Sigmoid colon (tissue), 7 donors: ENCODE measurements at places on chromosomes 2 and 18. TPM values are rescaled to one million over a fixed set of nuclear protein-coding genes. Genes with fewer than 3 reads are reported as not detected.

- DNase-seq = peak; percentile 26
Measured at GRCh38 chr2:20465716-20466394, 19.0 kb downstream of the RHOB start.

DNA sequence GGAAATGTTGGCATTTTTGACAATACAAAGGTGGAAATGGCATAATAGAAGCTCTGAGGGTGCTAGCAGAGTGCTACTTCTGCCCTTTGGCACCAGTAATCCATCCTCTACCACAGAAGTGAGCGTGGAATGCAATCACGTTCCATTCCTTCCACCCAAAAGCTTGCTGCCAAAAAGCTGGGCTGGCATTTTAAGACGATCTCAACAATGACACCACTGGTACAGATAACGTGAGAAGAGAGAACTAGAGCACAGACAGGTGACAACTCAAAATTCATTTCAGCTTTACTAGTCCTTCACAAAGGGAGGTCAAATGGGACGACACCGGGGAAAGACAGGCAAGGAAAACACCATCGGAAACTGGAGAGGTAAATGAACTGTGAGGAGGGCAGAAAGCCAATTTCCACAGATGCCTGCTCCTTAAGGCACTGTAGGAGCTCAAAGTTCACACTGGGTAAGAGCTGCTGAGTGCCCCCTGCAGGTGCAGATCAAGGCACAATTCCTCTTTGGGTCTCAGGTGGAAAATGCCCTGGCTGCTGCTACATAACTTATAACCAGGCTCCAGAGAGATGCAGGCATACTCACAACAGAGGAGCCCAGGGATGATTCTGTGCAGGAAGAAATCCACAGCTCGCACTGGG, 50.7 kb upstream of the RNU4ATAC start:
- no peak for DNase-seq

DNA sequence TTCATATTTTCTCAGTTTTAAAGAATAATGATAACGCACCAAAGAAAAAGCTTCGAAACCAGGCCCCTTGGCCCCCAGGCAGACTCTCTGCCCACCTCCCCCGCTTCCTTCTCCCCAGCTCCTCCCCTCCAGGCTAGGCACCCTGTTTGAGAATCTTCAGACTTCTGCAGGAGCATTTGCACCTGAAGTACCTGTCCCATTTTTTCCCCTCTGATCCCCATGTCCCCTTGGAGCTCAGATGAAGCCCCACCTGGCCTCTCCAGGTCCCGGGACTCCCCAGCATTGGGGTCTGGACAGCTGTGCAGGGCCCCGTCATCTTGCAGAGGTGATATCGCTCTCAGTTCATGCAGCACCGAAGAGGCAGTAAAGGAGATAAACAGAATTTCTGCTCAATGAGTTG, 35.5 kb upstream of the KLHL29 start:
- DNase-seq = no peak

DNA sequence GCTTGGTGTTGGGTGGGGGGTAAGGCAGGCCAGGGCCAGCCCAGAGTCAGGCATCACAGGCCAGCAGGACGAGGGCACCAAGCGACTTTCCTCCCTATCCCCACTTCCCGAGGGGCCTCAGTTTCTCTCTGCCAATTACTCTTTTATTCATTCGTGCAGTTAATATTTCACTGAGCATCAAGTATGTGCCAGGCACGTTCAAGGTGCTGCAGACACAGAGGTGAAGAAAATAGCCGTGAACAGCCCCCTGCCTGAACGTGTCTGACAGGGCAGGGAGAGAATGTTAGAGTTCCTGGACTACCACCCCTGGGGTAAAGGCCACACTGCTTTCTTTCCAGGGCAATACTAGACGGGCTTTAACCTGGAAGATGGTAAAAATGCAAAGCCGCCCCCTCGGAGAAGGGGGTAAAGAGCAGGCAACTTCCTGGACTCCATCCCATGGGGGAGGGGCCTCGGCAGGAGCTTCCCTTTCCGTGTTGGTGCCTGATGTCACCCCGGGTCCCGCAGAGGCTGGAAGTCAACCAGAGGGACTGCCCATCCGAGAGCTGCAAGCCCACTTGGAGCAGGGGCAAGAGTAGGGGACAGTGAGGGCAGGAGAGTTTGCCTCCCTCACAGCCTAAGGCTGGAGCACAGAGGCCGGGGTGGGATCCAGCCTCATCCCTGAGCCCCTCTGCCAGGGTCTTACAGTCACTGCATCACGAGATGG, 47.1 kb downstream of the CENPO start:
- no peak for DNase-seq

- peak; percentile 63 for DNase-seq
Measured at GRCh38 chr2:237196866-237197618, 111.4 kb downstream of the COPS8 start.

The TRIM54 gene
- not detected for total RNA-seq

- no peak for DNase-seq
Measured at GRCh38 chr2:73640511-73640911, 1.7 kb downstream of the NAT8 start.

DNA sequence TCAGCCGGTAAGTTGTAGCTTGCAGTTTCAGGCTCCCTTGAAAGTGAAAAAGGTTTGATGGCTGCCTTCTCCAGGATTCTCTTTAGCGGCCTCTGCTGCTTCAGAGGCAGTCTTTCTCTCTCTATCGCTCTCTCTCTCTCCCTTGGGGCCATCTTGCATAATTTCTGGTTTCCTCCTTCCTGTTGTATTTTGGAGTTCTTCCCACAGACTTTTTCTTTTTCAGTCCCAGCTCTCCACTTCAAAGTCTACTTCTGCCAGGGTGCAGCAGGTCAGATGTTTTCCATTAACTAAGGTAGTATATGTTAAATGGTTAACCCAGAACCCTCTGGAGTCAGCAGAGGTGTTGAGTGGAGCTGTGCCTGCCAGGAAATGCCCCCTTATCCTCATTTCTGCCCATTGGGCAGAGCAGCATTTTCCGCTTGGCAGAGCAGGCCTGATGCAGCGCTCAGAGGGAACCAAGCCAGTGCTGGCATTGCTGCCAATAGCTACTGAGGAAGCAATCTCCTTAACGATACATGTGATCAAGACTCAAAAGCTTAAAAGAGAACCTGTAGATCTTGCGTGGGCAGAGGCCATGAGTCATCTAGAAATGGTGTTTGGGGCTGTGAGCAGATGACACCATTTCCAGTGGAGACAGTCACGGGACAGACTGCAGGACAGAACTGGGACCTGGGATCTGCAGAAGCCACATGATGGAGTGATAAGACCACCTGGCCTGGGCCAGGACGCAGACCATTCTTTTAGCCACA, 20.8 kb downstream of the DBI start:
- peak; percentile 74 for DNase-seq

DNA sequence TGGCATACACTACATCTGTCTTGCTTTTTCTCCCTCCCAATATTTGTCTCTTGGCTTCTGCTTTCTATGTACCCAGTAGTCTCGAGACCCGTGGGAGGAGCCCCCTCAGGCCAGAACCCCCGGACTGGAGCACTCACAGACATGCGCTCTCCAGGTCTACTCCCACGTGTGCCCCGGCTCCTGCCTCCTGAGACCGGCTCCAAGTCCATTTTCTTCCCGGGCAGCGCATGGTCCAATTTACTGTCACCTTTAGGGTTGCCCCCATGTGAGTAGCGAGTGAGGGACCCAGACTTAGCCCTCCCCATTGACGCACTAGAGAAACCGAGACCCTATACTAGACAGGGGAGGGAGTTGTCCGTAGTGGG, 11.8 kb upstream of the TEX51 start:
- DNase-seq = no peak

DNA sequence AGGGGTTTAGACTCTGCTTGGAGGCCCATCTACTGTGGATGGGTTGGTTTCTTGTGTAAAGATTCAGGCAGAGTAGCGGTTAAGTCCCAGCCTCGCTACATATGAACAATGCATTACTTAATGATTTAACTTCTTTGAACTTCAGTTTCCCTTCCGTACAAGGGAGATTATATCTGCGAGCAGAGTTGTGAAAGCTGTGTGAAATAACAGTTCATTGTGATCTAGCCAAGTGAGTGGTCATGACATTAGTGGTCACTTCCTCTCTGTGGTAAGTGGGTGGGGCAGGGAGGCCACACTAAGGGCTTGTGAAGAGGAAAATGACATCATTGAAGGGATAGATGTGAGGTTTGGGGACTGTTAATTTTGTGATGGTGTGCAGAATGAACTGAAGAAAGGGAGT, 14.1 kb upstream of the MEX3C start:
- DNase-seq = no peak

The TMEM198 gene
- 3.0 TPM for total RNA-seq

The C2orf66 gene
- total RNA-seq = not detected

DNA sequence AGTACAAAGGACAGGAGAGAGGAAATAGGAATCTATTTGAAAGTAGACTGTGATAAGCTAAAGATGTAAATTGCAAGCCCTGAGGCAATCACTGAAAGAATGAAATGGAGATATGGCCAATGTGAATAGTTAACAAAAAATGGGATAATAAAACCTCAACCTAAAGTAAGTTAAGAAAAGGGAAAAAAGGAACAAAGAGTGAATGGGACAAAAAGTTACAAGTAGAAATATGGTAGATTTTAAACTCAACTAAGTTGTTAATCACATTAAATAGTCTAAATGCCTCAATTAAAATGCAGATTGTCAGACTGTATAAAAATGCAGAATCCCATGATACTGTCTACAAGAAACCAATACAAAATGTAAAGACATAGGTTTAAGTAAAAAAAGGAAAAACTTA, 165.2 kb upstream of the RBMS1 start:
- no peak for DNase-seq
